Activated T-helper 1 cell treated with Interleukin-2 at 50 U/mL for 16 hours (primary cell): ENCODE measurements at places on chromosomes 6 and 20.

GRCh38 chr6:33628401-33628964 is 7.4 kb downstream of the ITPR3 start:
- DNase-seq: no peak

DNA sequence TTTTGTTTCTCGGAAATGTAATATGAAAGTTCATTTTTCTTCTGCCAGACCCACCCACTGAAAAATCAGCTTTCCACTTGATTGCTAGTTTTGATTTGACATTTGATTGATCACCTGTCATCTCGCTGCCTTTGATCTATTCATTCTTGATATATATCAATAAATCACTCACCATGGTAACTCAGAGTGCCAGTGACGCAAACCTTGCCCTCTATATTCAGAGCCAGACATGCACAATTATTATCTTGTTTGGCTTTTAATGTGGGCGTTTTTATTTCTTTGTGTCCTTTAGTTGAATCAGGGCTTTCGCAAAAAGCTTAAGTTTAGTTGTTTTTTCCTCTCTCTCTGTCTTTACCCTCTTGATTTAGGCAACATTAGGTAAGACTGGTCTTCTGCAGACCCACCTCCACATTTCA is 2.0 kb downstream of the TSHZ2 start:
- no peak for DNase-seq

DNA sequence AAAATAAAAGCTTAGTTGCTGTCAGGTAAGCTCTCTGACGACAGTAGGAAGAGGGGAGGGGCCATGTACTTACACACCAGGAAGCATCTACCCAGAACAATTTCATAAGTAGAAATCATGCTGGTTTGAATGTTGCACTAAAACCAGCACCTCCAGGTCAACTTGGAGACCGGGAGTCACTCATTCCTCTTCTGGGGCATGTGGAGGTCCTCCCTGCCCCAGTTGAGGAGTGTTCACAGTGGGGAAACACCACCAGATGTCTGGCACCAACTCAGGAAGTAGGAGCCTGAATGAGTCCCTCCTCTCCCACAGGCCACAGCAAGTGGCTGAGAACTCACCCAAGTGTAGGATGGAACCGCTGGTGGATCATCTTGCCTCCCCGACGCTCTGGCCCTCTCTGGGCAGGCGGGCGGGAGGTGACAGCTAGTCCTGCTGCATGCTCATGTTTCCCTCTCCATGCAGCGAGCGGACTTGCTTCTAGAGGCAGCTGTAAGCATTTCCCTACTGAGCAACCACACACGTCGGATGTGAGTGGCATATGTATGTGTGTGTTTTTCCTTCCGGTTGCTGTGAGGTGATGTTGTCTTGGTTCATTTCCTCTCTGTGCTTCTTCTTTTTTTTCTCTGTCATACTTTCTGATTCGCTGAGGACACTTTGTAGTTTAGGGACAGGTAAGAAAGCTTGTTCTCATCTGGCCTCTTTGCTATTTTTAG is 149.5 kb upstream of the NEDD9 start:
- peak; percentile 37 for DNase-seq

- no peak for DNase-seq
Measured at GRCh38 chr6:48560408-48560807, 449.4 kb upstream of the PTCHD4 start.

DNA sequence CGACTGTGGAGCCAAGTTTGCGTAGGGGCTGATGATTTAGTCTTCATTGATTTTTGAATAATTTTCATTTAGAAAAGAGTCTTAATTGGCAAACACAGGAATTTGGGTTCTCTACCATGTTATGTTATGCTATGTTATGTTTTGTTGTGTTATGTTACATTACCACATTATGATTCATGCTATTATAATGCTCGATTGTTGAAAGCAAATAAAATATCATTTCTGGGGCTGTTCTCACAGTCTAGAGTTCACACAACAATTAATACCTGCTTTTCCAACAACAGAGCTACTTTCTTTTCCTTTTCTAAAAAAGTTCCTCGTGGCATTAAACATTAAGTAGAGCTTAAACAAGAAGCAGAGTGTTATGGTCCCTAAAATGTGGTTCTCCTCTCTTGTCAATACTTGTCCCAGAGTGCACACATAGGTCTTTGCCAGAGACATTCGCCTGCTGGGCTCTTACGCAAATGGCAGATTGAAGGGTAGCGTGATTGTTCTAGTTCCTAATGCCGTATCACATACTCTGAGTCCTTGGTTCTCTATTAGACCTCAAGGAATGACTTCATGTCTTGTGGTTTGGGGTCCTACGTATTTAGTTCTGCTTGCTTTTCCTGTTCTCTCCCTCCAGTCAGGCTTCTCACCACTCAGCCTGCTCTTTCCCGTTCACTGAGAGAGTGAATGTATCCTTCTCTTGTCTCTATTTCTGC is 370.3 kb downstream of the CD109 start:
- DNase-seq: no peak
